ENCODE measurements at places on chromosomes 12 and 14.

DNA sequence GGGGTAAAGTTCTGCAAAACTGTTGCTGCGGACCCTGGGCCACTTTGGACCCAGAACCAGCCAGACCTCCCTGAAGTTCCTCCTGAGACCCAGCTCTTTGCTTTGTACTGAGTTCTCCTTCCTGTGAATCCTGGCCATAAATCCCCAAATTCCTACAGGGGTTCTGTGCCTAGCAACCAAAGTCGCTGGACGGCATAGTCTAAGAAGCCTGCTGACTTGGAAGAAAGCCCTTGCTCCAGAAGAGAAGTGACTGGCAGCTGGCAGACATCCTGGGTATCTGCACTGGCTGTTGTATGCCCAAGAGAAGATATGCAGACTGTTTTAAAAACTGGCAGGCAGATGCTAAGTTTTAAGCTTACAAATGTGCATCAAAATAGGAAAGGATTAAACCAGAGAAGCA, 99.9 kb upstream of the SLC24A4 start:
- no peak for DNase-seq

GRCh38 chr14:95535226-95536021, 574 bp downstream of the GLRX5 start:
- no peak for DNase-seq

- DNase-seq, result peak; percentile 29
These were observed 28.7 kb downstream of the NKX2-8 start for GRCh38 chr14:36553656-36554260.

DNA sequence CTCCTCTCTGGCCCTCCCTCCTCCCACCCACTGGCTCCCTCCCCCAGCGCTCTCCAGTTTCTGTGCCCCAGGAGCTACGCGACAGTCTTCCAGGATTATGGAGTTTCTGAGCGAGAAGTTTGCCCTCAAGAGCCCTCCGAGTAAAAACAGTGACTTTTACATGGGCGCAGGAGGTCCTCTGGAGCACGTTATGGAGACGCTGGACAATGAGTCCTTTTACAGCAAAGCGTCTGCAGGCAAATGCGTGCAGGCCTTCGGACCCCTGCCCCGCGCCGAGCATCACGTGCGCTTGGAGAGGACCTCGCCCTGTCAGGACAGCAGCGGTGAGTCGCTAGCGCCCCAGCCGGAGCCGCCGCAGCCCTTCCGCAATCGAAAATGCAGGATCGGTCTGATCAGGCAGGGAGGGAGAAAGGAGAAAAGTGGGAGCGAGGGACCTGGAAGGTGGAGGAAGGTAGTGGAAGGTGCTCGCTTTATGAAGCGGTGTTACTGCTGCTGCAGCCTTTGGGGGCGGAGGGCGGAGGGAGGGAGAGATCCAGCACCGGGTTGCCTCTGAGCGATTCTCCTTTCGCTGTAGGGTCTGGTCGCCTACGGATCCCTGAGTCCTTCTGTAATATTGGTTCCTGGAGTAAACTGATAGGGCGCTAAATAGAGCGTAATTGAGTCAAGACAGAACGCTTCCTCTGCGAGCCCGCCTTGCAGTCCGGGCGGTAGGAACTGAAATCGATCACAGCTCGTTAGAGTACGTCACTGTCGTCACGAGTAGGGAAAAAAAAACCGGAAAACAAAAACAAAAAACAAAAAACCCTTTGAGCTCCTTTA, at the start of gene ALX1:
TSS of gene ALX1 (plus strand) at position 56 of the 819 bp plus-strand sequence. CDS start at position 98, 42 bp downstream.
- DNase-seq, result no peak

- DNase-seq, result peak; percentile 80
These were observed at the start of gene HDAC7 for GRCh38 chr12:47819896-47820630. HDAC7 (minus strand) TSS chr12:47819903; CDS start chr12:47819785, 118 bp downstream.

Measured in activated CD4-positive, alpha-beta T cell treated with anti-CD3 and anti-CD28 coated beads, Interleukin-2, Interleukin-4, amounts not matched to agents 100 ng/mL and 50 ng/mL, durations not matched to agents 16 hours and 8 hours (primary cell).